SJSA1 (cell line): ENCODE measurements at places on chromosomes 13 and 19. TPM values are rescaled to one million over a fixed set of nuclear protein-coding genes. Genes with fewer than 3 reads are reported as not detected.

DNA sequence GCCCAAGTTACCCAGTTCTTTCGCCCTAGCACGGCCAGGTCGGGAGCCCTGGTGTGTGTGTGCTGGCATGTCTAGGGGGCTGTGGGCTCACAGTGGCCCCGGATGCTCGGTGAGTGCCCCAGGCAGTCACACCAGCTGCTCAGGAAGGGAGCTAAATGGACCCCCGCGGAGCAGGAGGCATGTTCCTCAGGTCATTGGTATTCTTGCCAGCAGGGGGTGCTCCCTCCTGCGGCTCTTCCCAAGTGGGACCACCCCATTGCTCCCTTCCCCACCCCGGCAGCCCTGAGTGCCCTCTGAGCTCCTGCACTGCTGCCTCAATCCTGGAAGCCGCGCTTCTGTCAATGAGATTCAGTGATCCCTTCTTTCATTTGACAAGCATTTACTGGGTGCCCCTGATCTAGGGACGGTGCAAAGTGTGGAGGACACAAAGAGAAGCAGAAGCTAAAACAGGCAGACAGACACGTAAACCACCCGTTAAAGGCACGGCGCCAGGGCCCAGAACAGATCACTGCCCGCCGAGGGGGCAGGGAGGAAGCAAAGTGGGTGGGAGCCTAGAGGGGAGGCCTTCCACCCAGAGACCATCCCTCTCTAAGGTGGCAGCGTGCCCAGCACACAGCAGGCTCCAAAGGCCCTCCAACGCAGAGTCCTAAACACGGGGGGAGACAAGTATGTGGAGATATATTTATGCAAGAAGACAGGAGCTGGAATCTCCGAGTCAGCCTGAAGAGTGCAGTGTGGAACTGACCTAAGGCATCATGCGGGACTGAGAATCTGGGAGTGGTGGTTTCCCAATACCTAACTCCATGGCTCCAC is 5.2 kb upstream of the ADPRHL1 start:
- peak; percentile 29 for DNase-seq

GRCh38 chr19:42288881-42289555 is 12.9 kb upstream of the PRR19 start:
- DNase-seq = no peak

- no peak for DNase-seq
These were observed 725.0 kb downstream of the UQCRFS1 start for GRCh38 chr19:28487999-28488398.

- no peak for DNase-seq
These were observed 35.0 kb upstream of the ALOX5AP start for GRCh38 chr13:30700364-30700763.

DNA sequence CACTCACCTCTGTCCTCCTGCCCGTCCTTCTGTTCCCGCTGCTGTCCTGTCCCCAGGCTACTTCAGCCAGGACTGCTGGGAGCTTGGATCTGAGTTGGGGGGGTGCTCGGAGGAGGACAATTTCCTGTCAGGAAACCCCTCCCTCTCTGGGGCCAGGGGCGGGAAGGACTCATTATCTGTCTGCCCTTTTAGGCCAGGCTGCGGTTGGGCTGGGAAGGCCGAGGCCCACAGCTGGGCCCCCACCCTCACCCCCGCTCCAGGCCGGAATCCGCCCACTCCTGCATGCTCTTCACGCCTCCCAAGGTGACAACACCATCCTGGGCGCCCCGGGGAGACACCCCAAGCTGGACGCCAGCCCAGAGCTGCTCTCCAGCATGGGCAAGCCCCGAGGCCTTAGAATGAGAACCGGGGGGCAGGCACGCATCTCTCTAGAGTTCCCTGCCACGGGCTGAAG is at the start of gene EXOC3L2:
Gene EXOC3L2, minus strand, starts transcription at position 74 of the 454 bp plus-strand sequence. CDS start 6,362 bp downstream, outside the sequence.
- no peak for DNase-seq

Gene SIGLEC7
- total RNA-seq = not detected in 2 replicates

Gene ACER1
- not detected in 2 replicates for total RNA-seq

Gene ERICH4
- not detected in 2 replicates for total RNA-seq

Gene ARRDC2
- total RNA-seq = 21.4 and 41.9 TPM in 2 replicates

Gene CYP2A6
- not detected in 2 replicates for total RNA-seq

Gene GFY
- total RNA-seq = not detected in 2 replicates
